Activated T-helper 17 cell treated with anti-CD3 and anti-CD28 coated beads, Interleukin-2, amount 50 U/mL, for 72 hours (primary cell): ENCODE measurements at places on chromosomes 12 and 14.

GRCh38 chr12:96719660-96720362 lies 187.2 kb upstream of the NEDD1 start:
- peak; percentile 84 for ATAC-seq

DNA sequence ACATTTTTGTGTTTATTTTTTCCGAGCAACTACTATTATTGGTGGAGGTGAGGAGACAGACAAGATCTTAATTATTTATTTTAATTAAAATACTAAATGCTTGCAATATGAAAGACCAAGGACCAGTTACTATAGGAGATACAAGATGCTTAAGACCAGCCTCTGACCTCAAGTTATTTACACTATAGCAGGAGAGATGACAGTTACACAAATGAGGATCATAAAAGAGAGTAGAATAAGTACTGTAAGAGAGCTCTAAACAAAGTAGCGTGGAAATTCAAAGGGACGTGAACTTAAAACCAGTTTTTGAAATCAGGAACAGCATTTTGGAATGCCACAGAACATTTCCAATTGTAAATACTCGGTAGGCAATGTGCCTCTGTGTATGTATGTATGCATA lies 128.0 kb upstream of the ATF1 start:
- no peak for ATAC-seq

DNA sequence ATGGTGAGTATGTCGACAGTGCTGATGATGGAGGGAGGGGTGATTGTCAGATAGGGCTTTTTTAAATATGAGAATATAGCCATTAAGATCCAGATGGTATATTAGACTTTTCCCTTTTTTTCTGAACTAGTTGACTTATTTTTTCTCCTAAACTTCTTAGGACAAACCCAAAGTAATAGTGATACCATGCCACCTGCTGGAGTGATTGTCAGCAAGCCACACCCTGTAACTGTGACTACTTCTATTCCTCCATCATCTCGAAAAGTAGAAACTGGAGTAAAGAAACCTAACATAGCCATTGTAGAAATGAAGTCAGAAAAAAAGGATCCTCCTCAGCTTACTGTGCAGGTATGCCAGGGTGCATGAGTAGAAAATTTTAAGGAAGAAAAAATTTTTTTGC lies 40.1 kb downstream of the KIAA0586 start:
- no peak for ATAC-seq

DNA sequence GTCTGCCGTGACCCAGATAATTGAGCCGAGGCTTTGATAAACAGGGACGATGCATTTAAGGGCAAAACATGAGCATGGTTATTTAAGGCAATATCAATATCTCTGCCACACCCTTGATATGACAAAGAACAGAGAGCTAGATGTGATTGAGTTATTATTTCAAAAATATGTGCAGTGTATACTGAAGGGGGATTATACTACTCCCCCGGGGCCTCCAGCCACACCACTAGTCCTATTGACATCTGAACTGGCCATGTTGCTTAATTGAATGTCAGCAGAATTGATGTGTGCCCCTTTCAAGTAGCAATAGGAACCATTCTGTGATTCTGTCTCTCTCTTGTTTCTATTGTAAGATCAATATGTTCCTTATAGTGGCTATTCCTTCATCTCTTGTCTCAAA lies 794.8 kb upstream of the SEL1L start:
- no peak for ATAC-seq

DNA sequence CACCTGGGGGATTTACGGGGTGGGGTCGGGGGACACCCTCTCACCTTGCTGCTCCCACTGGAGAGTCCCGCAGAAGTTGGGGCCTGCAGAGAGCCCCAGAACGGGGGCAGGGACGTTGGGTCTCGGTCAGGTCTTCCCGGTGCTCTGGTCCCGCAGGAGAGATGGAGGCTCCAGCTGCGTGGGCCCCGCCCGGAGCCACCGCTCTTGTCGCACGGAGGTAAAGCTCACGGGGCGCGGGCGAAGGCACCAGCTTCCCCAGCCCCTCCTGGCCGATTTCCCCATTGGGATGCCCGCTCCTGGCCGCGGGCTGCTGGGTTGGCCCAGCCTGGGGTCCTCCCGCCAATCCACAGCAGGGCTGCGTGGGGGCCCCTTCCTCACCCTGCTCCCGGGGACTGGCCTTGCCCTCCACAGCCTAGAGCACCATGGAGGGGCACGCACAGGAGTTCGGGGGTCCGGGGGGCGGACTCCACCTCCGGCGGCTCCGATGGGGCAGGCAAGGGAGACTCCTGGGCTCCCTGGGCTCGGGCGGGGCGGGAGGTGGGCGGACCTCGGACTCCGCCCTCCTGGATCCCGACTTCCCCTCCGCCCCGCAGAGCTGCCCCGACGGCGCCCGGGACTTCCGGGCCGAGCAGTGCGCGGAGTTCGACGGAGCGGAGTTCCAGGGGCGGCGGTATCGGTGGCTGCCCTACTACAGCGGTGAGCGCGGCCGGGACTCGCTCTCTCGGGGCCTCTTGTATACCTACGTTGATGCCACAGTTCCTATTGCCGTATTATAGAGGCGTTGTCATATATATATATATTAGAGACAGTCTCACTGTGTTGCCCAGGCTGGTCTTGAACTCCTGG lies 8.4 kb downstream of the PAPLN start:
- ATAC-seq = peak; percentile 88

GRCh38 chr14:25537846-25538455 lies 488.0 kb upstream of the STXBP6 start:
- no peak for ATAC-seq

- no peak for ATAC-seq
These were observed 118.0 kb downstream of the TRHDE start for GRCh38 chr12:72390146-72390545.
